ENCODE measurements at places on chromosomes 2 and 18.

- DNase-seq, result no peak
Measured at GRCh38 chr18:63138436-63139340, 180.9 kb downstream of the BCL2 start.

DNA sequence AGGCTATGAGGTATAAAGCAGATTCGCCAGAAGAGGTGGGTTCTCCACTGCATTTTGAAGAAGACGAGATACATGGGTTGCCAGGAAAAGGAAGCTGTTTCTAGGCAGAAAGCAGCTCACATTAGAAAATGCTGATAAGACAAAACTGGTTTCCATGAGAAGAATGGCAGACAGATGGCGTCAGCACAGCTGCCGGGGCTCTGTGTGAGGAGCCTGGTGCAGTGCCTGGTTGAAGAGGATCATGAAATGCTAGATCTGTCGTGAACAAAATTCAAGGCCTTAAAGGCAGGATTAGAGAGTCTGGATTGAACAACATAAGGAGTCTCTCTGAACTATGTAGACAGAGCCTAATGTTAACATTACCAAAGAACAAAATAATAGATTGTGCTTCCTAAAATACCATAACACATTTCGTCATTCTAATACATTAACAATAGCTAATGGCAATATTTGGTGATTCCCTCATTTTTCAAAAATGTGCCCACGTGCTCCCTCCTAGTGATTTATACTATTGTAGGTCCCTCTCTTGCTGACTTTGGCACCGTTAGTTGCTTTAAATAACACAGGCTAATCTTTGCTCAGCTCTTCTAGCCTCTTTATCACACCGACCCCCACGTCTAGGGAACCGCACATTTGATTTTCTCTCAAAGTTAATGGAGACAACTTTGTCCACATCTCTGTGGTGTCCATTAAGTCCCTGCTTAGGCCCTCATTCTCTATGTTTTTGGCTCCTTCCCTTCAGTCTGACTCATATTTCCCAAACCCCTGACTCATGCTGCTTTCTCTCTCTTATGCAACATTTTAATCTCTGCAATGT is 38.2 kb downstream of the EFEMP1 start:
- peak; percentile 80 for DNase-seq

GRCh38 chr2:241237949-241238371 is 49.5 kb downstream of the ANO7 start:
- DNase-seq, result no peak

DNA sequence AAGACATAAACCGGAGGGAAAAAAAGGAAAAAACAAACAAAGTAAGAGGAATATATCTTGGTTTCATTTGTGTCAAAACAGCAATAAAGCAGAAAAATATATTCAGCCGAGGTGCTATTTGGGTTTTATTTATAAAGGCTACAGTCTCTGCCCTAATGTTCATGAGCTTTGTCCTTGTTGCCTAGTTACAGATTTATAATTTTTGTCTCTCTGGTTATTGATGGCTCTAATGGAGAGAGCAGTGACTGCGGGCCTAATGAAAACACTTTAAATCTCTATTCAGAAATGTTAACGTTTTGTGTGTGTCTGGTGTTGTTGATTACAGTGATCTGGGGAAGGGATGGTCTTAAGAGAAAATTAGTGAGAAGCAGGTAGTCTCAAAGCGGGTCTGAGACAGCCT is 854.0 kb upstream of the LRRTM1 start:
- DNase-seq, result no peak

DNA sequence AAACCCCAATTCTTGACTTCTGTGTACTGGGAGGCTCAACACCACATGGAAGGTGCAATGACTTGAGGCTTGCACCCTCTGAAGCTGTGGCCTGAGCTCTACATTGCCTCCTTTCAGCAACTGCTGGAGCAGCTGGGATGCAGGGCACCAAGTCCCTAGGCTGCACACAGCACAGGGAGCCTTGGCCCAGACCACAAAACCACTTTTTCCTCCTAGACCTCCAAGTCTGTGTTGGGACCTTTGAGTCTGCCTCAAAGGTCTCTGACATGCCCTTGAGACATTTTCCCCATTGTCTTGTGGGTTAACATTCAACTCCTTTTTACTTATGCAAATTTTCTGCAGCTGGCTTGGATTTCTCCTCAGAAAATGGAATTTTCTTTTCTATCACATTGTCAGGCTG is 62.6 kb upstream of the KCNE4 start:
- DNase-seq, result no peak

DNA sequence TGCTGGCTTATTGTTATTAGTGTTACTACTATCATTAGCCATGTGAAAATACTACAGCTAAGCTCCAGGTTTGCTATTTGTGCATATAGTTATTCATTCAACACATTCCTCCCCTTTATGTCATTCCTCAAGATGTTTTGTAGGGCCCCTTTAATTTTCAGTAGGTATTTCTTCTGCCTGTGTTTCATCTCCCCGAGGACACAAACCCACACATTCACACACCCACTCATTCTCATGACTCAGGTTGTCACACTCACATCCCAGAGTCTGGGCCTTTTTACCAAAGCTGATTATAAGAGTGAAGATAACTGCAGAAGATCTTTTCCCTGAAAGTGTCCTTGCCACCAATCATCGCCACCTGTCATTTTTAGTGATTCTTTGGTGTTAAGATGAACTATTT is 68.6 kb upstream of the SPOPL start:
- DNase-seq, result no peak

DNA sequence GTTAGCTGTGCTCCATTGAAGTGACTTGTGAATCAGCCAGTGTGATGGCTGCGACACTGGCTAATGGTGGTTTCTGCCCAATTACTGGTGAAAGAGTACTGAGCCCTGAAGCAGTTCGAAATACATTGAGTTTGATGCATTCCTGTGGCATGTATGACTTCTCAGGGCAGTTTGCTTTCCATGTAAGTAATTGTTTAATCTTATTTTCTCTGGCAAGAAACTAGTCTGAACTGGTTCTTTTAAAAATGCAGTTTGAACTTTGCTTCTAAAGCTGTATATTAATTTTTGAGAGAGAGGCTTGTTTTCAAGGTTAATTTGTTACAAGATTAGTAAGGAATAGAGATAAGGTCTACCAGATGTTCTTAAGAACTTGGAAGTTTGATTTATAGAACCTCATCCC is 46.7 kb downstream of the GLS start:
- no peak for DNase-seq

GRCh38 chr18:29157057-29157780 is 980.3 kb upstream of the CDH2 start:
- DNase-seq, result no peak

- no peak for DNase-seq
Measured at GRCh38 chr2:169065864-169066517, 3.4 kb upstream of the DHRS9 start.

DNA sequence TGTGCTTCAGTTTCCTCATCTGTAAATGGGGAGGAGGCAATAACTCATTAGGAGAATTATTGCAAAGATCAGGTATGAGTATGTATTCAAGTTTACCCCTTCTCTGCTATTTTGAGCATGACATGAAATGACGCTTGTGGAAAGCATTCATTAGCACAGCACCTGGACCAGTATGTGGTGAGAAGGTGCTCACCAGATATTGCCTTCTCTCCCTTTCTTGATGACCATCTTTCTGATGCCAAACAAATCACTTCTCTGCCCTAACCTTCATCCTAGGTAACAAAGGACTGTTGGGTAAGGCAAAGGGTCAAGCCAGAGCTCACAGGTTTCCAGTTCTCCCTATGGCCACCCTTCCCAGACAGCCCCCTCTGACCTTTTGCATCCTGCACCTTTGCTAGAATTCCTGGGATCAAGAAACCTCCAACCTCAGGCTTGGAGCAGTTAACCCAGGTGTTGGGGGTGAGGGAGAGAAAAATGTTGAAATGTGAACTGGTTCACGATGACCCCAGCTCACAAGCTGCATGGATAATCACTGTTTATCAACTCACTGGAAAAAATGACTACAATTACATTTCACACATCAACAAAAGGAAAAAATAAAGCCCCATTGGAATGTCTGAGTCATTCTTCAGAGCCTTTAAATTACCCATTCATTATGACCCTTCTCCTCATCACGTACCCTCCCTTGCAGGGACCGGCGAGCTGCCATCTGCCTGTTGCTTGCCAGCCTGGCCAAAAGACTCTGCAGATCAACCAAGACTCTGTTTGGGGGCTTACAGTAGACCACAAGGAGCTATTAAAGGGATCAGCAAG is 41.6 kb downstream of the LBH start:
- peak; percentile 62 for DNase-seq

- no peak for DNase-seq
Measured at GRCh38 chr2:88838165-88838635, 146.7 kb downstream of the RPIA start.

- DNase-seq, result no peak
Measured at GRCh38 chr2:237227592-237228280, 142.0 kb downstream of the COPS8 start.

- DNase-seq, result no peak
Measured at GRCh38 chr2:222319586-222320435, 21.0 kb upstream of the PAX3 start.

DNA sequence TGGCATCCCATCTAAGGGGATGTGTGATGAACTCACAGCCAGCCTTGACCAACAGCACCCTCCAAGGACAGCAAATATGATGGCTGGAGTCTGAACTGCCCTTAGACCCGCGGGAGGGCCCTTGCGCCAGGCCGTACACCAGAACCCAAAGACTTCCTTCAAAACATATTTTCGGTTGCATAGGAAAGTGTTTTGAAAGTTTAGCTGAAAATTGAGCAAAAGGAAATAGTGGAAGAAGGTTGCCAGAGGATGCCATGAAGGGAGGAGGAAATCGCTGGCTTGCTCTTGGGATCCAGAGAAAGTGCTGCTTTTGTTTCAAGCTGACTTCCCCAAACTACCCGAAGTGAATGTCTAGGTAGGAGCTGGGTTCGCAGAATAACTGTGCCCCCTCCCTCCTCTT is 61.3 kb downstream of the IL1R2 start:
- no peak for DNase-seq

DNA sequence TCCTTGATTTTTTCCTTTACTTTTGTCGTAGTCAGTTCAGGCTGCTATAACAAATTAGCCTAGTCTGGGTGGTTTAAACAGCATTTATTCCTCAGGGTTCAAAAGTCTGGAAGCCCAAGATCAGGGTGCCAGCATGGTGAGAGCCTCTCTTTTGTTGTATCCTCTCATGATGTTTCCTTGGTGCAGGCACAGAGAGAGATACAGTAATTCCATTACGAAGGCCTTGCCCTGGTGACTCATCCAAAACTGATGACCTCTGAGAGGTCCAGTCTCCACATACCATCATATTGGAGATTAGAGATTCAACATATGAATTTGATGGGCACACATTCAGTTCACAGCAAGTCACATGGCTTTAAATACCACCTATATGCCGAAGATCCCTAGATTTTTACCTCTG is 253.8 kb downstream of the CYRIA start:
- DNase-seq, result no peak

DNA sequence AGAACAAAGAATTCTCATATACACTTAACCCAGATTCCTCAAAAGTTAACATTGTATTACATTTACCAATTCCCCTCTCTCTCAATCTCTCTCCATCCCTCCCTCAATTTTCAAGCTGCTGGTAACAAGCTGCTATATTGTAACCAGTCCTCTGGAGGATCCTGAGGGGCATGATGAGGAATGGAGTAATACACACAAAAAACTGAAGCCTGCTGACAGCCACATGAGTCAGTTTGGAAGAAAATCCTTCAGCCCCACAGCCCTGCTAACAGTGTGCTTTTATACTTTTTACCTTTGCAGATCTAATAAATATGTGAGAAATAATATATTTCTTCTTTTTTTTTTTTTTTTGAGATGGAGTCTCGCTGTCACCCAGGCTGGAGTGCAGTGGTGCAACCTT is 165.7 kb upstream of the RAB12 start:
- DNase-seq, result no peak

DNA sequence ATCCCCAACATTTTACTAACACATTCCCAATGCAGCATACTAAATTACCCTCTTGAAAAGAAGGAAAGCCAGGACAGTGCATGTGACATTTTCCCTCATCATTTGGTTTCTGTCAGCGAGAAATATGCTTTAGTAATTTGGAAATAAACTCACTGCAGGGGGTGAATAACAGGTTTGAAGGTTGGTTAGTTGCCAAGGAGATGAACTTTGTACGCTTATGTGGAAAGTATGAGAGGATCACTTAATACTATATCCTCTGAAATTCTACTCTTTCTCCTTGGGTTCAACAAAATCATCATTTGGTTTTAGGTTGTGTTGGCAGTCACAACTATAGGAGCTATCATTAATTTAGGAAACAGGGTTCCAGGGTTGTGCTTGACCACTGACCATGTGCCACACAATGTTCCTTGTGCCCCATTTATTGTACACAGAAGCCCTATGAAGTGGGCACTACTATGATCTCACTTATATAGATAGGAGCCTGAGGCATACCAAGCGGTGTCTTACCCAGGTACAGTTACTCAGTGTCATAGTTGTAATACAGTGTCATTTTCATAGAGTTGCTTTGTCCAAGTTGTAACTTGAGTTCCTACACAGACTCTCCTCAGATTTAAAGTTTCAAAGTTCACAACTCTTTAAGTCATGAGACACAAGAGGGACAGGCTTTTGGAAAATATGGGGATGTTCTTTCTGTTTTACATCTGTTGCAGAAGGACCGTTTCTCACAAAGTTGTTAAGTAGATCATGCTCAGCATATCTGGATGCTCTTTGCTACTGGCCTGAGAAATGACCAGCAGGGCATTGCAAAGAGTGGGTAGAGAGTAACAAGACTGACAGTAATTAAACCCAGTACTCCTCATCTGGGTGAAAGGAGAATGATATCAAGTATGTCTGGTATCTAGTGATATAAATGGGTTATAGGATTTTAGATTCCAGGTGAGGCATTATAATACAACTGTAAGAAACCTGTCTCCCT is 91.8 kb downstream of the MAP4K4 start:
- no peak for DNase-seq

DNA sequence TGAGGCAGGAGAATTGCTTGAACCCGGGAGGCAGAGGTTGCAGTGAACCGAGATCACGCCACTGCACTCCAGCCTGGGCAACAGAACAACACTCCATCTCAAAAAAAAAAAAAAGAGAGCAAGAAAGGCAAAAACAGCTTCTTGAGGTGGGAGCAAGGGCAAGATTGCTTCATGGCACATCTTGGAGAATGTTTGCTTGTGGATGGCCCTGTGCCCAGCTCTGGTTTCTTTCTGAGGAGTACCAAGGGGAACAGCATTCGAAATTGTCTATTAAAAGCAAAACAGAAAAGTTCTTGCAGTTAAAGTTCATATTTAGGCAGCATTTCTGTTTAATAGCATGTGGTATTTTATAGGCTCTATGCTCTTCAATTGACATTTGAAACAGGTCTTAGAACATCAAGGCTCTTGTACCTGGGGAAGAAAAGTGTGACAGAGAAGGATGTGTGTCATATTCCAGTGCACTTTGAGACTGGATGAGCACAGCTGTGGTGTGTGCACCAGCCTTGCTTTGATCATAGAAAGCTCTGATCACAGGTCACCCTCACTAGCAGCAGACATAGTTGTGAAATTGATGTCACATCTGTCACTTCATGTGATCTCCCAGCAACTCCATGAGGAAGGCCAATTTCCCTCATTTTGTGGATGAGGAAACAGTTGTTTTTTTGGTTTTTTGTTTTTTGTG is 154.3 kb downstream of the UXS1 start:
- no peak for DNase-seq

- no peak for DNase-seq
Measured at GRCh38 chr2:19963386-19963785, 26.5 kb downstream of the WDR35 start.

Data from HS-27A (cell line).